Spinal cord (tissue), 10 donors: ENCODE measurements at places on chromosomes 16 and 17.

DNA sequence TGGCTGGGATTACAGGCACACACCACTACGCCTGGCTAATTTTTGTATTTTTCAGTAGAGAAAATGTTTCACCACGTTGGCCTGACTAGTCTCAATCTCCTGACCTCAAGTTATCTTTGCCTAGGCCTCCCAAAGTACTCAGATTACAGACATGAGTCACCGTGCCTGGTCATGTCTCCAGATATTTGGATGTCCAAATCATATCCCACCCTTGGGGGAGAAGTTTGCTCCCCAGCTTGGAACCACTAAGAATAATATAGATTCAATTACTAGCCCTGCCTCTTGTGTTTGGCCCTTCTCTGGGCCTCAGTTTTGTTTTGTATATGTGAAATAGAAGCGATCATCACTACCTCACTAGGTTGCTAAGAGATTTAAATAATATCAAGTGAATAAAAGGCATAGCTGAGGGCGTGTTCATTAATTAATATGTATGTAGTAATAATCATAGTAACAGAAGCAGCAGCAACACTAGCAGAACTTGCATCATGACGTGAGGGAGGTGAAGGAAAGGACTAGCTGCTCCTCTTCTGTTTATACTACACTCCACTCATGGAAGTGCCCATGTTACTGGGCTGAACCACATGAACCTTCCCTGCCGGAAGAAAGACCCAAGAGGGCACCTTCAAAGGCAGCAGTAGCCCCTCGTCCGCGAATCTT, 253.6 kb upstream of the XYLT1 start:
- no peak overlapping the region for H3K27ac ChIP-seq
- H3K36me3 ChIP-seq, result no peaks in the 10 kb centered on the region
- no peak for DNase-seq

DNA sequence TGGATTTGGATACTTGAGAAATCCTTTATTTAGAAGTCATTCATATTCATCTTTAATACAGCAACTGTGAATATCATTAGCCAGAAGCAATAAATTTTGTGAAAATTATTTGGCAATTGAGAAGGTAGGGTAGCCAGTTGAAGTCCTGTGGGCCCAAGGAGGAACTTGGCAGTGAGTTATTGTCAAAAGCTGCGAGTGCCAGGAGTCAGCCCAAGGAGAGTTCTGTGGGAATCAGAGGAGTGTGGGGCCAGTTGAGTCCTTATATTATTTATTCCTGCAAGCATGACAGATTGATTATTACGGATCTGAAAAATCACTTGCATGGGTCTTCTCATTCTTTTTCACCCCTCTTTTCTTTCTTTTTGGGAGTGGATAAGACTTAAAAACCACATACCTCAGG, 38.3 kb downstream of the PRKCA start:
- no peaks in the 10 kb centered on the region for H3K36me3 ChIP-seq
- H3K27ac ChIP-seq, result no peak overlapping the region
- DNase-seq, result no peak
- H3K4me3 ChIP-seq, result no peak overlapping the region
- H3K27me3 ChIP-seq, result no peaks in the 10 kb centered on the region
- H3K4me1 ChIP-seq, result peaks cover 3% of the 10 kb centered on the region

DNA sequence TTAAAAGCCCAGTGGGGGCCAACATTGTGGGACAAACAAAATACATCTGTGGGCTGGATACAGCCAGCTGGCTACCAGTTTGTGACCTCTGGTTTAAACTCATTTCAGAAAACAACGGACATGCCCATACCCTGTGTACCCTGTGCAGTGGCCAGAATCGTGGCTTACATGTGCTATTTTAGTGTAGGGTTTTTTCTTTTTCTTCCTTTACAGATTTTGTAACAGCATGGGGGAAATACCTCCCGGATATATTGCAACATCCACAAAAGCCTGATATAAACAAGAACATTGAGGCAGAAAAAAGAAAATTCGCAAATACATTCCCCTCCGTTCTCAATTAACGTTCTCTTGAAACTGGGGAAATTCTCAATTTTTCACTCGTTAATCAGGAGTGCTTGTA, 7.3 kb downstream of the HS3ST4 start:
- no peak overlapping the region for H3K27ac ChIP-seq
- DNase-seq, result no peak
- no peaks in the 10 kb centered on the region for H3K4me1 ChIP-seq

DNA sequence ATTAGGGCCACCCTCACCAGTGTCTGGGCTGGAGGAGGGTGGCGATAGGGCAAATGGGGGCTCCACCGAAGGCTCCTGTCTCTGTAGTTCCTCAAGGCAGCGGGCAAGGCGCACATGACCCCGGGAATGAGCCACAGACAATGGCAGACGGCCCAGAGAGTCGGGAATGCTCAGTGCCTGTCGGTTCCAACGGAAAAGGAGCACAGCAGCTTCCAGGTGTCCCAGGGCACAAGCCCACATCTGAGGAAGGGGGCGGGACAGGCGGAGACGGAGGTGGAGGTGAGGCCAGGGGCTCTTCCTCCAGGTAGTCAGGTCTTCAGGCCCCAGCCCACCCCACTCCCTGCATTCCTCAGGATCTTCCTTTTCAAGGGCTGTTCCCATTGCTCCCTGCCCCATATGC, 5.1 kb upstream of the SPAG7 start:
- peaks cover 26% of the 10 kb centered on the region for H3K4me1 ChIP-seq
- peaks cover 82% of the 10 kb centered on the region for H3K36me3 ChIP-seq
- no peak overlapping the region for H3K4me3 ChIP-seq
- H3K27ac ChIP-seq, result no peak overlapping the region
- no peak for DNase-seq

DNA sequence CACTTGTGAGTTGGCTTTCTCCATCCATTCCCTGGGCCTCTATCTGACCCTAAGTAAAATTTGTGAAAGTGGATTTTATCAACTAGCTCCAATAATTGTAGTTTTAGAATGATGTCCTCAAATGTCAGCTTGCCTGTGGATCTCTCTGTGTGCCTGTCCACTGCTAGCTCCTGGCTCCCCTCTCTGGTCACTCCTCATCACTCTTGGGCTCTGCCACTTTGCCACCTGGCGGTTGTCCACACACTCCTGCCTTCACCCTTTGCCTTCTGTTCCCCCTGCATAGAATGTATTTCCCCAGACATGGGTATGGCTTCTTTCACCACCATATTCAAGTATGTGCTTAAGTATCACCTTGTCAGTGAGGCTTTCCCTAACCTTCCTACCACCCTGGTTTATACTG, 19.8 kb downstream of the ANKFN1 start:
- H3K4me1 ChIP-seq, result peaks cover 35% of the 10 kb centered on the region
- H3K4me3 ChIP-seq, result no peak overlapping the region
- H3K36me3 ChIP-seq, result no peaks in the 10 kb centered on the region
- no peaks in the 10 kb centered on the region for H3K27me3 ChIP-seq

GRCh38 chr17:385178-385835, 32.7 kb upstream of the RPH3AL start:
- peaks cover 3% of the 10 kb centered on the region for H3K27me3 ChIP-seq
- H3K4me3 ChIP-seq, result peak overlapping the region; percentile 31
- no peaks in the 10 kb centered on the region for H3K36me3 ChIP-seq
- peaks cover 39% of the 10 kb centered on the region for H3K4me1 ChIP-seq

DNA sequence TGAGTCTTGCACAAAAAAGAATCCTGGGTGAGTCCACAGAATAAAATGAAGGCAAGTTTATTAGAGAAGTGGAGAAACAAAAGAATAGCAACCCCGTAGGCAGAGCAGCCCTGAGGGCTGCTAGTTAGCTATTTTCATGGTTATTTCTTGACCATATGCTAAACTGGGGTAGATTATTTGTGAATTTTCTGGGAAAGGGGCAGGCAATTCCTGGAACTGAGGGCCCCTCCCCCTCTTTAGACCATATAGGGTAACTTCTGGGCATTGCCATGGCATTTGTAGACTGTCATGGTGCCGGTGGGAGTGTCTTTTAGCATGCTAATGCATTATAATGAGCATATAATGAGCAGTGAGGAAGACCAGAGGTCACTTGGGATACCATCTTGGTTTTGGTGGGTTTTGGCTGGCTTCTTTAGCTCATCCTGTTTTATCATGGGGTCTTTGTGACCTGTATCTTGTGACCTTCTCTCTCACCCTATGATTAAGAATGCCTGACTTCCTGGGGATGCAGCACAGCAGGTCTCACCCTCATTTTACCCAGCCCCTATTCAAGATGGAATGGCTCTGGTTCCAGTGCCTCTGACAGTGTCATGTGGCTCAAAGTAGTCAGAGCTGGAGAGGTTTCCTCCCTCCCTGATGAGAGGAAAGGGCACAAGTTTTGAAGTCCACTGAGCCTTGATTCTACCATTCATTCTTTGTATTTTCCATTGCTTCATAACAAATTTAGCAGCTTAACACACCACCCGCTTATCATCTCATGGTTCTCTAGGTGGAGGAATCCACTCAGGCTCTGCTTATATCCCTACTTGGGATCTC, 55.7 kb upstream of the LGALS9 start:
- H3K36me3 ChIP-seq, result peaks cover 22% of the 10 kb centered on the region
- H3K27ac ChIP-seq, result no peak overlapping the region
- H3K4me3 ChIP-seq, result no peak overlapping the region
- peaks cover 20% of the 10 kb centered on the region for H3K4me1 ChIP-seq
- H3K27me3 ChIP-seq, result no peaks in the 10 kb centered on the region
- no peak for DNase-seq

- H3K27me3 ChIP-seq, result no peaks in the 10 kb centered on the region
- H3K4me1 ChIP-seq, result peaks cover 97% of the 10 kb centered on the region
- H3K27ac ChIP-seq, result peak overlapping the region; percentile 91
Measured at GRCh38 chr16:70713824-70714223, 28.0 kb upstream of the MTSS2 start.

- H3K4me1 ChIP-seq, result no peaks in the 10 kb centered on the region
- H3K36me3 ChIP-seq, result no peaks in the 10 kb centered on the region
- H3K27me3 ChIP-seq, result no peaks in the 10 kb centered on the region
- no peak for DNase-seq
- H3K4me3 ChIP-seq, result no peak overlapping the region
Measured at GRCh38 chr17:72733619-72734282, 358.7 kb downstream of the SLC39A11 start.

GRCh38 chr17:16439303-16439791, 24.0 kb downstream of the TRPV2 start:
- H3K4me3 ChIP-seq, result peak overlapping the region; percentile 87
- H3K36me3 ChIP-seq, result peaks cover 21% of the 10 kb centered on the region
- peak overlapping the region; percentile 78 for H3K27ac ChIP-seq

GRCh38 chr17:32671896-32672295, 185.1 kb downstream of the CDK5R1 start:
- DNase-seq, result no peak
- H3K27ac ChIP-seq, result no peak overlapping the region
- H3K4me1 ChIP-seq, result no peaks in the 10 kb centered on the region
- no peaks in the 10 kb centered on the region for H3K27me3 ChIP-seq
- H3K36me3 ChIP-seq, result no peaks in the 10 kb centered on the region

DNA sequence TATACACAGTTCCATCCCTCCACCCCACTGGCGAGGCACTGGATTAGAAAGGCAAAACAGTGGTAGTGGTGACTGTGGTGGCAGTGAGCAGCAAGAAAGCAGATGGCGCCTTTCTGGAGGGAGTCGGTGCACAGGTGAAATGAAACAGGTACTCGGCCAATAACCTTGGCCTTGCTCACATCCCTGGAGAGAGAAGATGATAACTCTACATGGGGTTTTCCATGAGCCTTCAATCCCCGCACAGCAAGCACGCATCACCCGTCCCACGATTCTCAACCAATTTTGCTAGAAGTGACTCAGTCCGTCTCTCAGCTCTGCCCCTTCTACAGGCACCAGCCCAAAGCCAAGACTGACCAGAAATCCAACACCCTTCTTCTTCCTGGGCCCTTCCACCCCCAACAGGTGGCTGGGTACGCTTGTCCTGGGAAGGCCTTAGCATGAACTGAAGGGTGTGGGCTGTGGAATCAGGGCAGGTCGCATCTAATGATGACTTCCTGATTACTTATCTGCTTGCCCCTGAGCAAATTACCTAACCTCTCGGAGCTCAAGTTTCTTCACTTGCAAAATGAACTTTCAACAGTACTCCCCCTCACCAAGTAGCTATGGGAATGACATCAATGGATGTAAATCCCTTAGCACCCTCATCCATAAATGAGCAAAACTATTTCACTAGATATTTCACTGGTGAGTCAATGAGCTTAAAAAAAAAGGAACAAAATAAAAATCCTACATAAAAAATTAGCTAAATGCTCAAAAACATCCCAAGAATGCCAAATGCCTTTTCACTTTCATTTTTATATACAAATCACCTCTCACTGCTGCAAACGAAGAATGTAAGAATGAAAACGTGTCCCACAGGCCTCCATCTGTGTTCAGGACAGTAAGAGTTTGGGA, 18.0 kb downstream of the XPO6 start:
- H3K4me3 ChIP-seq, result no peak overlapping the region
- no peaks in the 10 kb centered on the region for H3K27me3 ChIP-seq
- no peak for DNase-seq
- peaks cover 8% of the 10 kb centered on the region for H3K4me1 ChIP-seq

- no peak for DNase-seq
- H3K27me3 ChIP-seq, result peaks cover 4% of the 10 kb centered on the region
- peaks cover 22% of the 10 kb centered on the region for H3K36me3 ChIP-seq
Measured at GRCh38 chr16:2979669-2980226, 498 bp downstream of the PKMYT1 start.

DNA sequence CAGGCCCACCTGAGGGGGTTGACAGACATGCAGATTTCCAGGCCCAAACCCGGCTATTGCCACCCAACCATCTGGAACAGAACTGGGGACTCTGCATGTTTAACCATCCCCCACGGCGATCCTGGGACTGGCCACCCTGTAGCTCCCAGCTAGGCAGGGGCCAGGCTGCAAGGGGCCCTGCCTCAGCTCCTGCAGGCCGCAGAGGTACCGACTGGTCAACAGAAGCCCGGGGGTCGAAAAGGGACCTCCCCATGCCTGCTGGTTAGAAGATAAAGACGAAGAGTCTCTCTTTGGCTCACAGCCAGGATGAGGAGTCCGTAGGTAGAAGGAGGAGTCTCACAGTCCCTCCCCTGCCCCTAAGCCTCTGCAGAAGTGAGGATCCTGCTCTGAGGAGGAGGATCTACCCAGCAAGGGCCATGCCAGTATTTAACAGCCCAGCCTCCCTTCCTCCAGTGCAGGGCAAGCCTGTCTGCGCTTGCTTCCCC, 223.4 kb upstream of the TNRC6C start:
- H3K4me3 ChIP-seq, result no peak overlapping the region
- peaks cover 10% of the 10 kb centered on the region for H3K27me3 ChIP-seq
- no peak for DNase-seq
- H3K36me3 ChIP-seq, result no peaks in the 10 kb centered on the region
- peak overlapping the region; percentile 90 for H3K27ac ChIP-seq
